ENCODE measurements at places on chromosomes 12 and 14.

GRCh38 chr14:103520657-103521437, 1.8 kb downstream of the CKB start:
- DNase-seq = no peak

- DNase-seq = no peak
Measured at GRCh38 chr14:67461341-67461985, 27.1 kb downstream of the TMEM229B start.

GRCh38 chr12:49538510-49539403, at the start of gene KCNH3:
TSS of gene KCNH3 (plus strand) at chr12:49539030. CDS start at chr12:49539417, 387 bp downstream.
- DNase-seq = peak; percentile 32

GRCh38 chr12:67943141-67943892, 45.9 kb upstream of the IFNG-AS1 start:
- DNase-seq = peak; percentile 48

Measured in SHP77 treated with DMSO at 0.1 percent for 48 hours (cell line).